GOT3 (cell line): ENCODE measurements at places on chromosomes 3 and 15.

- DNase-seq: no peak
Measured at GRCh38 chr3:148075771-148076716, 621.7 kb upstream of the AGTR1 start.

GRCh38 chr15:74402873-74403587, 30.7 kb downstream of the SEMA7A start:
- DNase-seq: no peak

DNA sequence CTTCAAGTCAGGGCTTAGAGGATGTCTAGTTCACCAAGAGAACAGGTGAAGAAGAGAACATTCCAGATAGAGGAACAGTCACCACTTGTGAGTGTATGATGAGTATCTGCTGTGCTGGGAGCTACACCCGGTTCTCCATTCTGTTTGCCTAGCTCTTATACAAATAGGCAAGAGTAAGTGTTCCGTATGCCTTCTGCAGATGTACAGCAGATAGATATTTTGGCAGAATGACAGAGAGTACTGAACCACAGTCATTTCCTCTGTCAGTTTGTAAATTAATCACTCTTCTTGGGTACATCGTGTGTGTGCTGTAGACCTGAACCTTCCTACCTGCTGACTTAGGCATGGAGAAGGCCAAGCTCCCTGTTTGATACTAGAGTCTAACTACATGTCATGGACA, 108.3 kb upstream of the CTDSPL start:
- no peak for DNase-seq

- no peak for DNase-seq
Measured at GRCh38 chr15:88878720-88879184, 16.6 kb downstream of the HAPLN3 start.

- no peak for DNase-seq
Measured at GRCh38 chr15:62957130-62957529, 85.4 kb upstream of the TPM1 start.

DNA sequence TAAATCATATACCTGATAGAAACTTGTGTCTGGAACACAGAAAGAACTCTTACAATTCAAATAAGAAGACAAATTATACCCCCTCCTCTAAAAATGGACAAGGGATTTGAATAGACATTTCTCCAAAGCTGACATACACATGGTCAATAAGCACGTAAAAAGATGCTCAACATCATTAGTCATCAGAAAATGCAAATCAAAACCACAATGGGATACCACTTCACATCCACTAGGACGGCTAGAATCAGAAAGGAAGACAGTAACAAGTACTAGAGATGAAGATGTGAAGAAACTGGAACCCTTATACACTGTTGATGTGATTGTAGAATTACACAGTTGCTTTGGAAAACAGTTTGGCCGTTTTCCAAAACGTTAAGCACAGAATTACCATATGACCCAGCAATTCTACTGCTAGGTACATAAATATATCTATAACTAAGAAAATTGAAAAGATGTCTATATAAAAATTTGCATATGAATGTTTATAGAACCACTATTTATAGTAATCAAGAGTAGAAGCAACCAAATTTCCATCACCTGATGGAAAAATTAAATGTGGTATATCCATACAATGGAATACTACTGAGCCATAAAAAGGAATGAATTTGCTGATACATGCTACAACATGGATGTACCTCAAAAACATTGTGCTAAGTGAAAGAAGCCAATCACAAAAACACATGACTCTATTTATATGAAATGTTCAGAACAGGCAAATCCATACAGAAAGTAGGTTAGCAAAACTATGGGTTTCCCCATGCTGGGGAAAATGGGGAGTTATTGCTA, 60.8 kb downstream of the GREM1 start:
- DNase-seq: no peak

GRCh38 chr3:153087595-153088566, 74.1 kb upstream of the RAP2B start:
- DNase-seq: no peak

DNA sequence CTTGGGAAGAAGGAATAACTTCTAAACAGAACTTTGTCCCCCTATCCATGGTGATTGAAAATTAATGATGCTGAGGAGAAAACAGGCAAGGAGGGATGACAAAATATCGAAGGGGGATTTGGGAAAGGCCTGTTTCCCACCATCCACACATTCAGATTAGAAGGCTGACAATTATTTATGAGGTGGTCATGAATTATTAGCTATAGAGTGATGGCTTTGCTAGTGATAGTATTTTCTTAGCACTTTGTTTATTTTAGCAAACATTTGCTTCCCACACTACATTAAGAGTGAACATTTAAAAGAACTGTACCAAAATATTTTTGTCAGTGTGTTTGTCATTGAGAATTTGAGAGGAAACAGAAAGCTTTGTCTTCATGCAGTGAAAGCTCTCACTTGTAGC, 172.6 kb upstream of the PDZRN3 start:
- no peak for DNase-seq

DNA sequence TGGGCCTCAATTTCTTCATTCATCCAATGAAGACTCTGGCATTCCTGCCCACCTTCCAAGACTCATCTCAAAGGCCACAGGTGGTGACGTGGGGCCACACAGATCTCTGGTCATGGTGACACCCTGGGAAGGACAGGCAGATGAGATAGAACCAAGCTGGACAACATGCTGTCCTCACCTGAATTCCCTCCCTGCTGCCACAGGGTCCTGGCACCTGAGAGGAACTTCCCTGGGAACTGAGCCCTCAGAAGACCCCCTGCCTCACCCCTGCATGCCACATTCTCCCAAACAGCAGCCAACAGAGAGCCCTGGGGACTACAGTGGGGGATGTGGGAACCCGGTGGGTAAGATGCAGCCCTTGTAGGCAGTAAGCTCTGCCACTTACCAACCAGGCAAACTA, 10.7 kb downstream of the KLF15 start:
- no peak for DNase-seq

- DNase-seq: no peak
Measured at GRCh38 chr3:55719006-55719405, 231.9 kb upstream of the WNT5A start.

GRCh38 chr3:144746631-144747030, 775.0 kb downstream of the DIPK2A start:
- DNase-seq: no peak

- no peak for DNase-seq
Measured at GRCh38 chr3:64327100-64327804, 102.0 kb upstream of the PRICKLE2 start.

GRCh38 chr15:88650556-88650955, 11.7 kb downstream of the ISG20 start:
- DNase-seq: no peak

DNA sequence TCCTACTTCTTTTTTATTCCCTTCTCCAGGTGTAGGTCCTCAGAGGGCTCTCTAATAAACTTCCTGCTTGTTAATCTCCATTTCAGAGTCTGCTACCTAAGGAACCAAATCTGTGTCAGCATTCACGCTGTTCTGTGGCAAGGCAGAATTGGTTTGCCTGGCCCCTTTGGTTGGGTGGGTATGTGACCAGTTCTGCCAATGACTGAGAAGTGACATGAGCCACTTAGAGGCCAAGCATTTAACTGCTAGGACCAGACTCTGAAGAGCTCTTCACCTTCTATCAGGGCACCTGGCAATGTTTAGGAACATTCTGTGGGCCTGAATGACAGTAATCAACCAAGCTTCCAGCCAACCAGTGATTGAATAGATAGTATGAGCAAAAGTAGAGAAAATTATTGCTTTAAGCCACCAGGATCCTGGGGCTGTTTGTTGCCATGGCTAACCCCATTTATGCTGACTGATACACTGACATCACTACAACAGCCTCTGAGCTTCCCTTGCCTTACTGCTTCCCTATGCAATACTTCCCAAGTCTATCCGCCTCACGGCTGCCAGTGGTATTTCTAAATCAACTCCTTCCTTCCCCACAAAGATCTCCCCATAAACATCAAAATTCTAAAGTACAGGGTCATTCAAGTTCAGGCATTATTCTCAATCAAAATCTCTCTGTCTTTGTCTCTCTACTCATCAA, 7.6 kb downstream of the FRMD4B start:
- no peak for DNase-seq

DNA sequence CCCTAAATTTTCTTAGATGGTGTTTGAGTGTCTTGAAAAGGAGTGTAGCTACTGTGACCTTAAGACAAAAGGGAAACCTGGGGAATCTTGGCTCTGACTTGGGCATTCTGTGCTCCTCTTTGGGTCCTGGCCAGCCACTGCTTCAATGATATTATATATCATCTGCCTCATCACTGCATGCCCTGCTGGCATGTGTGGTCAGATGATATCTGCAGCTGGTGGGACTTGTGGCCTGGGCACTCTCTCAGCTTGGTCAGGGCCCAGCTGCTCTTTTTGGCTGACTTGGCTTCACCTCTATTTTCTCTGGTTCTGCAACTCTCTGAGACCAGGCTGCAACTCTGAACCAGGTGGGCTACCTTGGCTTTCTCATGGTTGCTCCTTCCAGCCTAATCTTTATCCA, 446.1 kb upstream of the RARB start:
- DNase-seq: no peak

DNA sequence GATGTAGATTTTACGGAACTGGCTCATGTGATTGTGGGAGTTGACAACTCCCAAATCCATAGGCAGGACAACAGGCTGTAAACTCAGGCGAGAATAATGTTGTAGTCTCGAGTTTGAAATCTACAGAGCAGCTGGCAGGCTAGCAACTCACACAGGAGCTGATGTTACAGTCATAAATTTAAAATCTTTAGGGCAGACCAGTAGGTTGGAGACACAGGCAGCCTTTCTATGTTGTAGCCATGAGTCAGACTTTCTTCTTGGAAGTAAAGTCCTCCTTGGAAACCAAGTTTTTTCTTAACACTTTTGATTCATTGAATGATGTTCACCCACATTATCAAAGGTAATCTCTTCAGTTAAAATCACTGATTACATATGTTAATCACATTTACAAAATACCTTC, 89.1 kb upstream of the ALCAM start:
- no peak for DNase-seq

DNA sequence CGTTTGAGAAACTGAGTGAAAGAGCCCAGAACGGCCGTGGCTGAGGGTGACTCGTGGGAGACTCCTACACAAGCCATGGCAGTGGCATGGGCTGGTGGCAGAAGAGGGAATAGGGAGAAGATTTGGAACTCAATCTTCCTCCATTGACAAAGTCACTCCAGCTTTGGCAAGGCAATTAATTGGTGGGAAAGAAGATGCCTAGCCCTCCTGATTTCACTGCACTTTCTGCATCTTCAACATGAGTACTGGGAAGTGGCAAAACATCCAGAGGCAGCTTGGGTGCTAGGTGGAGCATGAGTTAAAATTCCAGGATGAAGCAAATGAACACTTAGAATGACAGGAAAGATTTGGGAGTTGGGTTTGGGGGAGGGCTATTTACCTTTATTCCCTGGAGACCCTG, 1.4 kb upstream of the TGFBR2 start:
- no peak for DNase-seq

DNA sequence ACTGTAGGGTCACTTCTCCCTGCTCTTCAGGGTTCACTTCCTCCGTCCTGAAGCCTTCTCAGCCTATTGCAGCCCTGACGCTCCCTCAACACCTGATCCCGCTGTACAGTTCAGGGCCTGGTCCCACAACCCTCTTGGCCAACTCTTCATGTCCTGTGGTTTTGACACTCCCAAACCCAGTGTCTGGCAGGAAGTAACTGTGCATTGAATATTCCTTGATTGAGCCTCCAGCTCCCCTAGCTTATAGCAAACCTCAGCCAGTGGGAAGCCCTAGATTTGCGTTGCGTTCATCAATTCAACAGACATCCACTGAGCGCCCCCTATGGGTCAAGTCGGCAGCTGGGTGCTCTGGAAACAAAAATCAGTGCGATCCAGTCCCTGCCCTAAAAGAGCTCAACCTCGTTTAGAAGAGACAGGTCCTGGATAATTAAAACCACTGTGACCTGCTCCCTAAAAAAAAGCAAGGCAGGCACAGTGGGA, 13.5 kb downstream of the UBAP1L start:
- DNase-seq: no peak

DNA sequence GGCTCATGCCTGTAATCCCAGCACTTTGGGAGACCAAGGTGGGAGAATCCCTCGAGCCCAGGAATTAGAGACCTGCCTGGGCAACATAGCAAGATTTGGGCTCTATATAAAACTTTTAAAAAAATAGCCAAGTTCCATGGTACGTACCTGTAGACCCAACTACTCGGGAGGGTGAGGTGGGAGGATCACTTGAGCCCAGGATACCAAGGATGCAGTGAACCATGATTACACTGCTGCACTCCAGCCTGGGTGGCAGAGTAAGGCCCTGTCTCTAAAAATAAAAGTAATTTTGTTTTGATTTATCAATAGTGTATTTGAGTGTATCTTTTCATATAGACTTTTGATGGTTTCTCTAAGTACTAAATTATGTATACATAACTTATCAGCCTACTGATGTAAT, 63.1 kb downstream of the LSM3 start:
- DNase-seq: no peak

- no peak for DNase-seq
Measured at GRCh38 chr3:187849016-187849654, 103.9 kb upstream of the BCL6 start.

- DNase-seq: no peak
Measured at GRCh38 chr3:196789885-196790359, 50.3 kb downstream of the PAK2 start.

GRCh38 chr3:146507331-146508120, 36.9 kb downstream of the PLSCR1 start:
- DNase-seq: no peak

GRCh38 chr15:61762676-61763075, 297.6 kb downstream of the VPS13C start:
- DNase-seq: no peak

DNA sequence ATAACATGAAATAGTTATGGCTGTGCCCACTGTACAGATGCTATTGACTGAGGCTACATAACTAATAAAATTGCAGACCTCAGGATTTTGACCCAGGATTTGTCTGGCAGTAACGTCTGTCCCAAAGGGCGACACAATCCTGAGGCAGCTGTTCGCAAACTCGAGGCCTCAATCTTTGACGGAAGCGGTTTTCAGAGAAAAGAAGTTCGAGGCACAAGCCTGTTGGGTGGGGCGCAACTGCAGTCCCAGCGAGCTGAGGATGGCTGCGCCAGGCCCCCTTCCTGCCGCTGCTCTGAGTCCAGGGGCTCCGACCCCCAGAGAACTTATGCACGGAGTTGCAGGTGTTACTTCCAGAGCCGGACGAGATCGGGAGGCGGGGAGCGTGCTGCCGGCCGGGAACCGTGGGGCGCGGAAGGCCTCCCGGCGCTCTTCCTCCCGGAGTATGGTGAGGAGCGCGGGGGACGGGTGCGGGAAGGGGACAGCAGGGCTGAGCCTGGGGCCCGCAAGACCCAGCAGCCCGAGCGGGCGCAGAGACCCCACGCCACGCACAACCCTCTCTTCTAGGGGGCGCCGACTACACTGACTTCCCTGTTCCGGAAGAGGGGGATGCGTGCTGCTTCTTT, at the start of gene PARP15:
Gene PARP15, plus strand, starts transcription at position 242 of the 623 bp plus-strand sequence. Its CDS starts 18 bp downstream, at position 260.
- no peak for DNase-seq

DNA sequence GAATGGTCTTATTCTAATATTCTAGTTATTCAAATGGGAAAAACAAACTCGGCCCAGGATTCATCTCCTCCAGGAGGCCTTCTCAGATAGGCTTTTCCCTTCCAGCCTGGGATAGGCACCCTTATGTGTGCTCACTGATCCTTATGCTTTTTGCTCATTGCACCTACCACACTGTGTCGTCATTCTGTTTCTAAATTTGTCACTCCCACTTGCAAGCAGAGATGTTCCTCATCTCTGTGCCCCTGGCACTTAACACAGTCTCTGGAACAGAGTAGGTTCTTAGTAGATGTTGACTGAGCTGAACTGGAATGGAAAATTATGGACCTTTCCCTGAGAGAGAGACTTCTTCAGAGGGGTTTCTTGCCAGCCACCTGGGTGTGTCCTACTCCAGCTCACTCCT, 18.7 kb upstream of the SPG11 start:
- no peak for DNase-seq
